ENCODE measurements at places on chromosomes 6 and 20. TPM values are rescaled to one million over a fixed set of nuclear protein-coding genes. Genes with fewer than 3 reads are reported as not detected.

DNA sequence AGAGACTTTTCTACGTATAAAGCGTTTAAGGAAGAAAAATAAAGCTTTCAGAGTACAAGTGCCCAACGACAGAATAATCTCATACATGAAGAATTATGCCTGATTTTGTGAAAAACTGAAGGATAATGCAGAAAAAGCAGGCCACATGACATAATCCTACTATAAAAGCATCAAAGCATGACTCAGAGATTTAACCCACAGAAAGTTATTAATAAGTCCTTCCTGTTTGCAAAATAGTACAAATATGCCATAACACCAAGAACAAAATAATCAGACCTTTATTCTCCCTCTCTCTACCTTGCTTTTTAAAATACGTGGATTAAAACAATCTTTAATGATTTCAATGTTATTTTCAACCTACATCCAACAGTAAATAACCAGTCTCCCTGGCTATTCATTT is 118.6 kb upstream of the BCLAF1 start:
- DNase-seq = no peak

Gene DSP
- 27.2 TPM for polyA plus RNA-seq

DNA sequence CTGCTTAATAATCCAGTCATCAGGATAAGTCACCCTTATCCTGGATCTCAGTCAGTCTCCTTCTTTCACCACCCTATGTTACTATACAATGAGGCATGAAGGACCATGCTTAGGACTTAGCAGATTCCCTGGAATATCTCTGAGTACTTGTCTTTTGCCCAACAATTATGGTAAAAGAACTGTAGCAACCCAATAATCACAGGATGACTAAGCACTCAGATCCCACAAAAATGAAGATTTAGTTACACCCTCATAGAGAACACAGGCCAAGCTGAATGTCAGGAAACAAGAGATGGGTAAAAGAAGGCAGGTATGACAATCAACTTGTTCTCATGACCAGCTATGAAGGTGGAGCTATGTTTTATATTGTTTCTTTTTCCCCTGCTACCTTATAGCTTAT is 91.4 kb downstream of the EDN1 start:
- DNase-seq = no peak

- DNase-seq = no peak
Observed at GRCh38 chr6:148175550-148176188, 167.0 kb upstream of the SASH1 start.

- no peak for DNase-seq
Observed at GRCh38 chr6:154468760-154469159, 41.7 kb downstream of the CNKSR3 start.

DNA sequence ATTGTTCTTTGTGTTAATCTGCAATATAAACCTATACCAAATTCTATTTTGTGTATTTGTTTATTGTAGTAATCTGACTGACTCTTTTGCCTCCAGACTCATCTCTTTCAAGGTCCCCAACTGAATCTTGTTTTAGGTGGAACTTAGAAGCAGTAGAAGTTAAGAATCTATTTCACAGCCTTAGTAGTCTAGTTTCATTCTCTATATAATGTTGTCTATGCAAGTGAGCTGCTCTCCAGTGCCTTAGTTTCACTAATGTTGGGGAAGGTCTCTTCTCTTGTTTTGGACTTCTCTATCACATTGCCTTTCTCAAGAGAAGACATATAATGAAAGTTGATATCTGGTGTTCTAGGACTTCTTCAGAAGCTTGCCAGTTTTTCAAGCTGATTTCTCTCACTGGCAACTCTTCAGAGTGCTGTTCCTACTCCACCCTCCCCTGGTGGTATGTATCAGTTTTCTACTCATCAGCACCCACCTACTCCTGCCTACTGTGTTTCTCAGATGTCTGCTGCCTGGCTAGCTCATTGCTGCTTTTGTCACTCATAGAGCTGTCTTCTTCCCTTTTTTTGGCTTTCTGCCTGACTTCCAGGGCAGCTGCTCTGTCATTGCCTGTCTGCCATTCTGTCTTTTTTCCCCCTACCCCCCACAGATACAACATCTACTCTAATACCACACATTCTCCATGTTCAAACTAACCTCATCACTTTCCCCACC is 82.1 kb downstream of the PTPRA start:
- DNase-seq = no peak

DNA sequence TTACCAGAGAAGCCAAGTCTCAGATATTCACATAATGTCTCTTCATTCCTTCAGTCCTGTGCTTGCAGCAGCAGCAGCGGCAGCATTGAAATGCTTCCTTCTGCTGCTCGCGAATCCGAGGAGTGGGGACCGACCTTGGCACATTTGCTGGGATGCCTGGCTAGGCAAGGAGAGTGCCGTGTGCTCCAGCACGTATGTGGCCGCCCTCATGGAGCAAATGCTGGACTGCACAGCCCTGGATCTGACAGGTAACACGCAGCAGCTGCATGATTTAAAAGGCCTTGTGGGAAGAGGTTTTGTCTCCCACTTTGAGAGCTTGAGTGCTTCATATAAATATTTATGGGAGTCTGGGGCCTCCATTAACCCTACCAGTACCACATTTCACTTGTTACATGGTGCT is 9.9 kb downstream of the MAFB start:
- no peak for DNase-seq

DNA sequence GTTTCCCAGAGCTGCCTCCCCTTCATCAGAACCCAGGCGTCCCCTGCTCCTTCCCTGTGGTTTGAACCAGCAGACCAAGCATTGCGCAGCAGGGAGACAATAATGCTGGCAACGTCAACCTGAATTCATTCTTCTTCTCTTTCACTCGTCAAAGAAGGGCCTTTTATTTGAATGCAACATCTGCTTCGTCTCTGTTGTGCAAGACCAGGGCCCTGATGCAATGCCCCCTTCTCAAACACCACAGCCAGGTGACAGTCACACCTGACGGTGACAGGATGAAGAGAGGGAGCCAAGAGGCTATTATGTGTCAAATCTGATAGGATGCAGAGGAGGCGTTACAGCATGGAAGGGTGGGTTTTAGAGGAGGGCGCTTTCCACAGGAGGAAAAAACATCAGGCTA is 8.0 kb downstream of the INSM1 start:
- no peak for DNase-seq

GRCh38 chr20:17556837-17557674 is 12.8 kb upstream of the DSTN start:
- no peak for DNase-seq

Gene EYA4
- not detected for polyA plus RNA-seq

DNA sequence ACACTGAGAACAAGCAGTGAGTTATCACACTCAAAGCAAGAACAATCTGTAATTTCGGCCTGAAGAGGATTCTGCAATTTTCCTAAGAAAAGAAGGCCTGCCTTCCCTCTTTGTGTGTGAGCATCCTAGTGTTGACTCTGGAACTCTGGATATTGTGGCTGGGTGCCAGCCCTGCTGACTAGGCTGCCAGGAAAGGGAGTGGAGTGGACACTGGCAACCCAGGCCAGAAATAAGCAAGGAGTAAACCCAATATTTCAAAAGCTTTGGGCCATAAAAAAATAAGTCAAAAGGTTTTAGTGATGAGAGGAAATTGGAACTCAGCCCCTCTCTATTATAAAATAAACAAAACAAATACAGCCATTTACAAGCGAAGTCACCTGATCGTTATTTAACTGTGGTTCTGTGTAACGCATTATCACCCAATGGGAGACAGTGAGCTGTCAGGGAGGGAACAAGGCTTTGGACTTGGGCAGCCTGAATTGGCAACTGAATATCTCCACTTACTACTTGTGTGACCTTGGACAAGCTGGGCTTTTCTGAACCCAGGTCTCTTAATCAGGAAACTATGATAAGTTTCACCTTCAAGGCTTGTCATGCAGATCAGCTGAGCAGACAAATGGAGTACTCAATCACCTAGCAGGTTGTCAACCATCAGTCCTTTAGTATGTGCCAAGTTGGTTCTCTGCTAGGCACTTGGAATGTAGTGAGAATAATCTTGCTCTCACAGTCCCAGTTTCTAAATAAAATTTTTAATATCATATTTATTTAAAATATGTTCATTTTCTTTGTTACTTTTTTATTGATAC is 196.2 kb downstream of the PAX1 start:
- DNase-seq = no peak

GRCh38 chr6:126040826-126041225 is 54.5 kb downstream of the TRMT11 start:
- DNase-seq = no peak

DNA sequence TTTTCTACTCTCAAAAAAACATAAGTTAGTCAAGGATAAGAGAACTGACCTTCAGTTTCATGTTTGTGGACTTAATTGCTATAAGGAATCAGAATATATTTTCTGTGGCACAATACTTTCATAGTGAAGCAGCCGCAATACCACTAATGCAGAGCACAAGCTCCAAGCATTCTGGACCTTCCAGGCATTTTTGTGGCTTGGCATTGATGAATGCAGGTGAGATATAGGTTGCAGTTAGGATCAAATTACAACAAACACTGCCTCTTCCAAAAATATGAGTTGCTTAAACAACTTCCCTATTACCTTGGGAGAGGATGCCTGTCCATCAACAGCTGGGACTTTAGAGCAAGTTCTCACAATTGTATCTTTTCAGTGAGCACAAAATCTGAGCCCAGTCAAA is 162.8 kb upstream of the RSPO3 start:
- no peak for DNase-seq

DNA sequence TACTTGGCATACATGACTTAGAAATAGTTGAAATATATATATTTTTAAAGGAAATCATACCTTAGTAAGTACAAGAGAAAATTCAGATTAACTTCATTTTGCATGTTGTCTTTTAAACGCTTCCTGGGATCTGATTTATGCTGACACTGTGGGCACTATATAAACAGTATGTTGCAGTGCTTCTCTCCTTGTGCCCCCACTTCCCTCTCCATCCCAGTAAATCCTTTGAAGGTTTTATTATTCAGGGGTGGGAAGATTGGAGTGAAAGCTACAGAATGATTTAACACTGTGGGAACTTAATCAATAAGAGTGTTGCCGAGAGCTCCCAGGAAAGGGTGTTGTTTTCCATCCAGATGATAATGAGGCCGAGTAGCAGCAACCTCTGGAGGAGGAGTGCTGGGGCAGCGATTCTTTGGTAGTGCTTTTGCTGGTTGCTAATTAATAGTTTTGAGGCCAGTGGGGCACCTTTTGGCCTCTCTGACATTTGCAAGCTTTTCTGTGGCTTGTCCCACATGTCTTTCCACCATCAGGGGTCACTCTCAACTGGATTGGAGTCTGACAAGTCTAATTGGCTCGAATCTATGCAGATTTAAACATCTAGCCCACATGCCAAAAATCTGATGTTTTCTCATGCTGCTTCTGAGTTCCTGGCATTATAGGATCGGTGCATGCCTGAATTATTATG is 183.0 kb upstream of the MMS22L start:
- no peak for DNase-seq

Gene TREM1
- not detected for polyA plus RNA-seq

DNA sequence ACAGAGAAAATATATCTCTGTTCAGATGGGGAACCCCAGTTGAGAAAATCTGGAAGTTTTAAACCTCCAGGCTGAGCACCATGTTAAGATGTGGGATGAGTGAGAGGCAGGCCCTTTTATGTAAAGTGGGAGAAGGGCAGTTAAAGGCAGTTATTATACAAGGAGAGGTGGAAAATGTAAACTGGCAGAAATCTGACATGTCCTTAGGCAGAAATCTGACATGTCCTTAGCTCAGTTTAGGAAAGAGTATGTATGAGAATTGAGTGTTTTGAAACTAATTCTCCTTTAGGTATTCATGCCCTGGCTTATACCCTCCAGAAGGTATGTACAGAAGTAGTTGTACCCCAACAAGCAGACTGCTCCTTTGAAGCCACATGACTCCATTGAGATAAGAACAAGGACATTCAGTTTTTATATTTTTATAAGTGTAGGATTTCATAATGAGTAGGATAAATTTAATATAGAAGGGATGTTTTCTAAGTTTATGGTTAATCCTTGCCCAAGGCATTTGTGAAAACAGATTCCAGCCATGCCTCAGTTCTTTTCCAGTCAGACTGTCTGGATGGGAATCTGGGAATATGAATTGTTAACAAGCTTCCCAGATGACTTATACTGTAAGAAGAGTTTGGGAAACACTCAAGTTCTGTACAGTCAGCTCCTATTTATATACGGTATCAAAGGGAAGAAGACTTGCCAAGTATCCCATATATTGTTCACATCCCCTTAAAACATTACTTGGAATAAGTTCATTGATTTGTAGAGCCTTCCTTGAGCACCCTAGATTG is 87.7 kb downstream of the SCAND1 start:
- no peak for DNase-seq

DNA sequence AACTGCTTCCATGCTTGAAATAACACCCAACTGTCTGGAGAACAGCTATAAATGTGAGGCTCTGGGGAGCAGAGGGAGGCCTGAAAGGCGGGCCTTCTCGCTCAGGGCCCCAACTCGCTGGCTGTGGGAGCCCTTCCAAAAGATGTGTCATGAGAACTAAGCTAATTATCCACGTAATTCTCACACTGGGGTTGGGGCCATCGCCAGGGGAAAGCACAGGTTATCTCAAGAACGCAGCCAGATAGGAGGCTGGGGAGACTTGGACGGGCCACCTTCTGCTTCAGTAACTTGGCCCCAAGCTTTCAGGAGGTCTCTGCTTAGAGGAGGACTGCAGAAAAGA is 1.6 kb downstream of the PXDC1 start:
- no peak for DNase-seq

GRCh38 chr6:15620611-15621010 is 42.2 kb downstream of the DTNBP1 start:
- no peak for DNase-seq

GRCh38 chr6:106069478-106069877 is 16.7 kb upstream of the PRDM1 start:
- DNase-seq = no peak

DNA sequence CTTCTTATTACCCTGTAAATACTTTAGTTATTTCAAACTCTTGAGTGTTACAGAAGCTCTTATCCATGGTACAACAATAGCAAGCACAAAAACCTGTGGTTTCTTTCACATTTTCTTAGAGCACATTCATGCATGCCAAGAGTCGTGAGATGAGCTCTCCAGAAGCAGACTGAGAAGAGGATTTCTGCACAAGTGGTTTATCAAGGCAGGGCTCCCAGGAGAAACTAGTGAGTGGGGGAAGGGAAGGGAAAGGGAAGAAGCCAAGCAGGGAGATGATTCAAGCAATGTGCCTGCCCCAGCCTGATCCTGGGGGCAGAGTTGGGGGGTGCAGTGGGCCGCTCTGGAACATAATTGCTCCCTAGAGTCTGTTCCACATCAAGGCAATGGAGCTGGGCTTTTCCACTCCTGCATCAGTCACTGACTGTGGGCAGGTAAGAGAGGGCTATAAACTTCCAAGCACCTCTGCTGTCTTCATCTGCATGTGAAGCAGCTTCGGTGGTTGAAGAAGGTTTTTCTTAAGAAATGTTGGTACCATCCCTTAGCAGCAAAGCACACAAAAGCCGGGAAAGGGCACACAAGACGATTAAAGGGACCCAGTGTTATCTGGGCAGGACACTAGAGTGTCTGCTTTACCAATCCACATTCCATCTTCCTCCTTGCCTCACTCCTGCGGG is 152.1 kb downstream of the PLCB4 start:
- no peak for DNase-seq

Gene HLA-DRB1
- 4,961 TPM for polyA plus RNA-seq

GRCh38 chr20:21219686-21220085 is 83.4 kb upstream of the XRN2 start:
- no peak for DNase-seq
